ENCODE measurements at places on chromosomes 2 and 18.

DNA sequence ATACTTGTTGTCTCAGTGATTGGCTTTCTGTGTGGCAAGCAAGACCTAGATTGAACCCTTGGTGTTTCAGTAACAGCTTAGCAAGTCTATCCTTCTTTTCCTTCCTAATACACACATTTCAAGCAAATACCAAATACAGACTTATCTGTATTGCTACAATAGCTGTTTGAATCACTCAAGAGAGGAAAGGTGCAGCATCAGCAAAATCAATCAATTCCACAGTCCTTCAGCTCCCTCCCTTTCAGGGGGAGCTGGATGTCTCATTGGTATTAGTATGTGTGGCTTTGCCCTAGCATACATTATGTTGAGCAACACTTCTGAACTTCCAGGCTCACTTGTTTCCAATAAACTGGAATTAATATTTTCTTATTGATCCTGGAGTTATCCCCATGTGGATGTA lies 323.1 kb downstream of the TMX3 start:
- DNase-seq = no peak

- DNase-seq = no peak
Measured at GRCh38 chr2:191646163-191646902, 31.6 kb upstream of the NABP1 start.

- no peak for DNase-seq
Measured at GRCh38 chr2:65136253-65136652, 6.3 kb upstream of the RAB1A start.

- no peak for DNase-seq
Measured at GRCh38 chr2:235990344-235990743, 177.8 kb downstream of the GBX2 start.

GRCh38 chr2:158297606-158298005 lies 158.9 kb downstream of the CCDC148 start:
- no peak for DNase-seq

- DNase-seq = peak; percentile 4
Measured at GRCh38 chr2:168089200-168089599, 158.2 kb downstream of the STK39 start.

GRCh38 chr2:75547345-75548035 lies 13.2 kb downstream of the EVA1A start:
- no peak for DNase-seq

- no peak for DNase-seq
Measured at GRCh38 chr18:12933327-12933726, 14.5 kb upstream of the SEH1L start.

GRCh38 chr2:73896362-73897239 lies 3.8 kb downstream of the ACTG2 start:
- peak; percentile 21 for DNase-seq

- DNase-seq = no peak
Measured at GRCh38 chr18:50038448-50038847, 156.5 kb downstream of the MYO5B start.

DNA sequence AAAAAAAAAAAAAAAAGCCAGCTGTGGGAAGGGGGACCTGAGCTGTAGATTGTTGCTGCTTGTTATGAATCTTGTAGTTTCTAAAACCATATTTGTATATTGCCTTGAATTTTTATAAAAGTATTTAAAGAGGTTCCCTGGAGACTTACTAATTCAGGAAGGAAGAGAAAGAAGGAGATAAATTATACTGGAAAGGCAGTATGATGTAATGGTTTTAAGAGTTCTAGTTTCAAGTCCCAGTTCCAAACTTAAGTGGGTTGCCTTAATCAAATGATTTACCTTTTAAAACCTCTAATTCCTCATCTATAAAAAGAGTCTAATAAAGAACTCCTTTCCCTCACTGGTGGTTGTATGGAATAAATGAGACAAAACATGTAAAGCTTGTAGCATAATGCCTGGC lies 62.2 kb downstream of the PTRHD1 start:
- no peak for DNase-seq

DNA sequence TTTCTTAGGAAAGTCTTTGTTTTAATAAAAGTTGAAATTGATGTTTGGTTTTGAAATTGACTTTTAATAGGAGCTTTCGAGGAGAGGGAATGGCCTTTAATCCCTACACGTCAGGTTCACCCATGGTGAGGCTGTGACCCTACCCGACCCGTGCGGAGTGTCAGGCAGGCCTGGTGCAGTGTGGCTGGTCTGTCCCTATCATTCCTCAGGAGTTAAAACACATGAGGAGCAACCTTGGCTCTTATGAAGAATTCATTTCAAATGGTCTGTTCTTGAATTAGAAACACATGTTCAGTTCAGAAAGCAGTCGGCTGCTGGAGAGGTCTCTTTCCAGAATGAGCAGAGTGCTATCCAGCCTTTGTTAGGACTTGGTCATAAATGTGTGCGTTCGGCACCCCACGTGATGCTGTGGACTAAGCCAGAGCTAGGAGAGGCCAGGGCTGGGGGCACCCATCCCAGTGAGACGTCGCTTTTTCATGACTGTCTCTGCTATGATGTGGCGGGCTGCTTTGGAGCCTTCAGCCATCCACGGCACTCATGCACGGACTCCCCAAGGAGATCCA lies 54.7 kb downstream of the EMILIN2 start:
- DNase-seq = no peak

GRCh38 chr2:29322011-29322410 lies 206.8 kb downstream of the CLIP4 start:
- no peak for DNase-seq

DNA sequence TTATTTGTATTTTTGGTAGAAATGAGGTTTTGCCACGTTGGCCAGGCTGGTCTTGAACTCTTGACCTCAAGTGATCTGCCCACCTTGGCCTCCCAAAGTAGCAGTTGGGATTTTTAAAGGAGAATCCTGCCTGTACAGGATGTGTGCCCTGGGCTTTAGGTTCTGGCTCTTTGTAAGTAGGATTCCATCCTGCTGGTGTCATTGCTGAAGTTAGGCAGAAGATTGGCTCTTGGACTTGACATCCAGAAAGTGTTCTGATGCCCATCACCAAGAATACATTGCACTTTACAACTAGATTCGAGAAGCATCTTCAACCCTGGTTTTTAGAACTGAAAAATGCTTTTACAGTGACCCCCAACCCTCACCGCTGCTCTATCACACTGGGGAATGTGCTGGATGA lies 4.4 kb upstream of the TWIST2 start:
- no peak for DNase-seq

- DNase-seq = no peak
Measured at GRCh38 chr2:102025016-102025501, 33.3 kb downstream of the IL1R2 start.

- no peak for DNase-seq
Measured at GRCh38 chr2:71254776-71255175, 27.9 kb upstream of the PAIP2B start.

DNA sequence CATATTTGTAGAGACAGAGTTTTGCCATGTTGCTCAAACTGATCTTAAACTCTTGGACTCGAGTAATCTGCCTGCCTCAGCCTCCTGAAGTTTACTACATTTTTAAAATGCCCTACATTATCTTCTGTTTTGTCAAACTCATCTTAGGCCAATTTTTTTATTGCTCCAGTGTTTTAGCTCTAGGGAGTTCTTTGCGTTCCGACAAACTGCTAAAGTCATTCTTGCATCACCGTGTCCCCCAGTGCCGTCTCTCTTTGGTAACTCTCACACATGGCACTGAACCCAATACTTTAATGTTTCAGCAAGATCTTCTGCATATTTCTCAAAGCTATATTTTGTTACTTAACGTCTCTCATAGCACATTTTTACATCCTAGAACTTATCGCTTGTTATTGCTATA lies 440.9 kb upstream of the NRXN1 start:
- DNase-seq = no peak

GRCh38 chr2:232353660-232354059 lies 24.9 kb upstream of the ALPP start:
- DNase-seq = no peak

DNA sequence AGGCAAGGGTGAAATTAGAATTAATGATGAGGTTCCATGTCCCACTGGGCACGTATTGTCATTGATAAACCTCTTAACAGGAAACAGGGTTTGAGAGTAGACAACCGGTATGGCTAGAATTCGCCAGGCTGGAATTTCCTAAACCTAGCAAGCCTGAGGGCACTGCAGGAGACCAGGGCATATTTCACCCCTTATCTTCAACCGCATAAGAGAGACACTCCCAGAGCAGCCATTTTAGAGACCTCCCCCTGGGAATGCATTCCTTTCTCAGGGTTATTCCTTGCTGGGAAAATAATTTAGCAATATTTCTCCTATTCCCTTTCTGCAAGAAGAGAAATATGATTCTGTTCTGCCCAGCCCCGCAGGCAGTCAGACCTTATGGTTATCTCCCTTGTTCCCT lies 334.6 kb upstream of the LYPD1 start:
- DNase-seq = no peak

DNA sequence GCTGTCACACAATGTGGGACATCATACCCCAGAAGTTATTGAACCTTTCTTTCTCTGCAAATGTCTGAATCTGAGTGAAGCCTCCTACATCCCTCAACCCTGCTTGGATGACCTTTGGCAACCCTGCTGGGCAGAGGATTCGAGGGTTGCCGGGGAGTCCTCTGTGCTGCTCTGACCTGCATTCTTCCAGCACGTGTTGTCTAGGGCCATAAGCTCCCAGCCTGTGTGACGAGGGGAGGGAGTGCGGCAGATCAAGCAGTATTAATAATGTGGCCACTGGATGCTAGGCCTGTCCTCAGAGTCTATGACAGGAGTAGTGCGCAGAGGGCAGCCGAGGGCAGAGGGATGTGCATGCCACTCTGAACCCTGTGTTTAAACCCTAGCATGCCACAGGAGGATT lies 58.8 kb downstream of the RPL37A start:
- DNase-seq = no peak

DNA sequence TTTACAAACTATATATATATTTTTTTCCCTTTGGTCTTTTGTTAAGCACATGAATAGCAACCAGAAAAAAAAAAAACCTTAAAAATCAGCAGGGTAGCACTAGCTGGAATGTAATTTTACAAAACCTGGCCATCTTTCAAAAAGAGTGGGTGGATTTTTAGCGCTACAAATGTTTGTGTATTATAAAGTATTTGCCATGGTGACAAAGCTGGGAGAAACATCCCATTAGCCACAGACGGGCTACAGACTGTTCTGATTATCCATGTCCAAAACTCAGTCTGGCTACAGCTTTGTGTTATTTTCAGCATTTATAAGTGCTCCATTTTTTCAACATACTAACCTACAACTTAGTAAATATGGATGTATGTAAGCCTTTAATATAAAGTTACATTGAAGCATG lies 249.5 kb upstream of the TANK start:
- DNase-seq = no peak

DNA sequence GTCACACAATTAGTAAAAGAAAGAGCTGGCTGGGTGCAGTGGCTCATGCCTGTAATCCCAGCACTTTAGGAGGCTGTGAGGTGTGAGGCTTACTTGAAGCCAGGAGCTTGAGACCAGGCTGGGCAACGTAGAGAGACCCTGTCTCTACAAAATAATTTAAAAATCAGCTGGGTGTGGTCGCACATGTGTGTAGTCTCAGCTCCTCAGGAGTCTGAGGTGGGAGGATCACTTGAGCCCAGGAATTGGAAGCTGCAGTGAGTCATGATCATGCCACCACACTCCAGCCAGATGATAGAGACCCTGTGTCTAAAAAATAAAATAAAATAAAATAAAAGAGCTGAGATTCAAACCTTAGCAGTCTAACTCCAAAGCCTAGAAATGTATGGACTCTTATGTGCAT lies 39.0 kb upstream of the NEDD4L start:
- DNase-seq = no peak

GRCh38 chr2:177763531-177764265 lies 308.9 kb downstream of the PDE11A start:
- peak; percentile 73 for DNase-seq

DNA sequence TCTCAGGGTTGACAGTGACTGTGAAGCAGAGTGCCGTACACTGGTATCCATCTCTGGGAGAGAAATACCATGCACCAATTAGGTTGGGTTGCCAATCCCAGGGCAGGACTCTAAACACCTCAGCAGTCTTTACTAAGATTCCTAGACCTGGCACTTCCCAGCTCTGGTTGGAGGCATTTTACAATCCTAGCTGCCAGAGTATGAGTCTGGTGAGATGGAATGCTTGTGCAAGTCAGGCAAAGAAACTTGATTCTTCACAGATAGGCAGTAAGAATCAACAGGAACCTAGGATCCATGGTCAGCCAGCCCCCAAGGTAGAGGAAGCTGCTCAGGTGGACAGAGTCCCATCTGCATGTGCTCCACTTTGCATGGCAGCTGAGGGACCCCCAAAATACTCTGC lies 6.0 kb upstream of the UGT1A5 start:
- DNase-seq = no peak

DNA sequence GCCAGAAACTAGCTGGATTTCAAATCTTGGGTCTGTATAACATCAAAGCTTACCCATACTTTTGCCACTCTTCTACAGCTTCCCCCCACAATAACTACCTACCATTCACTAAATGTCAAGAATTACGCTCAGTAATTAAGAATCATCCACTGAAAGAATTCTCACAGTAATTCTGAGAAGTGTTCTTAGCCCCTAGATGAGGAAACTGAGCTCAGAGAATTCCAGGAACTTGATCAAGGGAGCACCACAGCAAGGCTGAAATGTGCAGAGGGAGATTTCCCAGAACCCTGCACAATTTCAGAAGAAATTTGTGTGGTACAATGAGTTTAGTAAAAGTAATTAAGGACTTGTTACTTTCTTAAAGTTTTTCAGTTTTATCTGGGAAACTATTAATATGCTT lies 194.5 kb upstream of the STK17B start:
- no peak for DNase-seq

DNA sequence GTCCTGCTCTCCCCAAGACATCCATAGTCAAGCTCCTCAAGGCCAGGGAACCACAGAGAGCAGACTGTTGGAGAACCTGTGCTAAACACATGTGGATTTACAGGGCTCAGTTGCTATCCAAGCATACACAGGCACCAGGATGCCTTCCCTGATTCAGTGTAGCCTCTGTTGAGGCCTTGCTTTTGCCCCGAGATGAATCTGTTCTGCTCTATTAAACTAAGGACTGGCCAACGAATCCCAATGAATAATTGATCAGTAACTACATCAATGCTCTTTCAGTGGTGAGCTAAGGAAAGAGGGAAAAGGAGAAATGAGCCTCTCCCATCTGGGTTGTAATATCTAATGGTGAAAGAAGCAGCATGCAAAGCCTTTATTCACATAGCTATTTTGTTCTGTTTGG lies 58.7 kb upstream of the SPTBN1 start:
- DNase-seq = no peak

GRCh38 chr2:38120264-38120592 lies 44.3 kb upstream of the CYP1B1 start:
- DNase-seq = no peak

DNA sequence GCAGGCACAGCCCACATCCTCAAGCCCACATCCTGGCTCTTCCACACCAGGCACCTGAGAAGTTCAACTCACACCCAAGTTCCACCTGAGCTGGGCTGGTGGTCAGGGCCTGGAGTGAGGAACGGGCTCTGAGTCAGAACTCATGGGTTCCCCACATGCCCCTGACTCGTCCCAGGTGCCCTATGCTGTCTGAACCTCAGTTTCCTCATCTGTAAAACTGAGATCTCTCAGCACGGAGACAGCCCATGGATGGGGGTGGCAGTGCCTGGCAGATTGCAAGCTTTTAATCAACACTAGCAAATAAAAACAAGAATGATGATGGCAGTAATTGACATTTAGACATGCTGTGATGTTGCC lies 307.8 kb downstream of the NDUFA10 start:
- DNase-seq = no peak
